Activated CD4-positive, alpha-beta T cell treated with anti-CD3 and anti-CD28 coated beads, Interleukin-2, Interleukin-6, amounts not matched to agents 100 ng/mL and 50 ng/mL, durations not matched to agents 16 hours and 8 hours (primary cell): ENCODE measurements at places on chromosomes 12 and 14.

DNA sequence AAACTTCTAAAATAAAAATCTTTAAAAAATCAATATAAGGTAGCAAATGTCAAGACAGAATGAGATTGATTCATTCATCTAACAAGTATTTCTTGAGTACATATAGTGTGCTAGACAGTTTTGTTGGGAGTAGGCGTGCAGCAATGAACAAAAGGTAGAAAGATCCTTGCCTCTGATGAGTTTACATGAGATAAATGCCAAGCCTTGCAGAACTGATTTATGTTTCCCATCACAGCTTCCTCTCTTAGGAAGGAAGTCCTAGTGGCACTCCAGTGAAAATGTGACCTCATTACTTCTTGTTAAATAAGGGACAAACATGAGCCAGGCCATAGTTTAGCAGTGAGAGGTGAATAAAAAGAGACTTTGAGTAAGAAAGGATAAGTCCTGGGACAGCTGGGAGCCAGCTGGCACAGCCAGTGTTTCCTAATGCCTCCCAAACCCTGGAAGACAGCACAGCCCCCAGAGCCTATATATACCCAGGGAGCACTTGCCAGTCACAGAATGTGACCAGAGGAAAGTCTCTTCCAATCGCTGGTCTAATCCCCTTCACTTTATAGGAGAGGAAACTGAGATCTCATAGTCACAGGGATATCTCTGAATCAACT lies 4.7 kb upstream of the COCH start:
- no peak for DNase-seq

- no peak for DNase-seq
Measured at GRCh38 chr14:57290751-57291150, 22.0 kb downstream of the AP5M1 start.

- no peak for DNase-seq
Measured at GRCh38 chr12:59077575-59078426, 157.5 kb upstream of the LRIG3 start.

GRCh38 chr12:45887544-45887943 lies 102.8 kb downstream of the SCAF11 start:
- no peak for DNase-seq

GRCh38 chr14:89572596-89573398 lies 155.8 kb upstream of the FOXN3 start:
- no peak for DNase-seq

DNA sequence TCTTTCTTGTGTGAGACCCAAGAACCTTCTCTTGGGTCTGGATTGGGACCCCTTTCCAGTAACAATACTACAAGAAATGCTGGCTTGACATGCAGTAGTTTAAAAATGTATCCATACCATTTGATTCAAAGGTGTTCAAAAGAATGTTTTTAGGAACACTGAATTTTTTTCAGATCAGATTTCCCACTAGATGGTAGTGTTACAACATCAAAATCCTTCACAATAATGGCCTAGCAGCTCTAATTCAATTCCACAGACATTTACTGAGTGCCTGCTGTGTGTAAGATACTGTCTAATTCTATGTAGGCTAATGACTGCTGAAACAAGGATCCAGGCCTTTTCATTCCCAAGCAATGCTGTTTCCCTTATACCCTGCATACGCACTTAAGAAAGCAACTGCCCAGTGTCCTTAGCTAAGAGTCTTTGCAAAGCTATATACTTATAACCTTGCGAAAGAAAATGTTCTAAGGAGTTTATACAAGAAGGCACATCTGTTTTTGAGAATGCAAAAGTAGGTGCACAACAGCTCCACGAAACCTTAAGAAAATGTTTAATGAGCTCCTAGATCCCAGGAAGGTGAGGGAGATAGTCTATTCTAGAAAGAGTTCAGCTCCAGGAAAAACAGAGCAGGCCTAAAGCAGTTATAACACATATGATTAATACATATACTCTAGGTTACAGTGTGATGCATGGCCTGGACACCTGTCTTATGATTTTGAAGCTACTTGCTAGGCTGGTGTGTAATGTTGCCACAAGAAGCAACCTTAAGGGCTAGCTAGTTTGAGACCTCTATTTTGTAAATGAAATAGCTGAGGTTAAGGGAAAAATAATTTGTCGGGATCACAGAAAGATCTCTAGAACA lies 50.9 kb upstream of the PKP2 start:
- no peak for DNase-seq
